Mesothelial cell of epicardium (in vitro differentiated cells): ENCODE measurements at places on chromosomes 12 and 14. TPM values are rescaled to one million over a fixed set of nuclear protein-coding genes. Genes with fewer than 3 reads are reported as not detected.

Gene IFT81
- 24.4 to 25.5 TPM (median 24.7 TPM) in 3 replicates for total RNA-seq

Gene RILPL1
- 40.9 to 49.5 TPM (median 45.4 TPM) in 3 replicates for total RNA-seq

Gene LRRC10
- total RNA-seq: not detected in 3 replicates

Gene SDSL
- total RNA-seq: 9.5 to 12.9 TPM (median 11.6 TPM) in 3 replicates

Gene MLH3
- 40.3 to 47.4 TPM (median 47.0 TPM) in 3 replicates for total RNA-seq

DNA sequence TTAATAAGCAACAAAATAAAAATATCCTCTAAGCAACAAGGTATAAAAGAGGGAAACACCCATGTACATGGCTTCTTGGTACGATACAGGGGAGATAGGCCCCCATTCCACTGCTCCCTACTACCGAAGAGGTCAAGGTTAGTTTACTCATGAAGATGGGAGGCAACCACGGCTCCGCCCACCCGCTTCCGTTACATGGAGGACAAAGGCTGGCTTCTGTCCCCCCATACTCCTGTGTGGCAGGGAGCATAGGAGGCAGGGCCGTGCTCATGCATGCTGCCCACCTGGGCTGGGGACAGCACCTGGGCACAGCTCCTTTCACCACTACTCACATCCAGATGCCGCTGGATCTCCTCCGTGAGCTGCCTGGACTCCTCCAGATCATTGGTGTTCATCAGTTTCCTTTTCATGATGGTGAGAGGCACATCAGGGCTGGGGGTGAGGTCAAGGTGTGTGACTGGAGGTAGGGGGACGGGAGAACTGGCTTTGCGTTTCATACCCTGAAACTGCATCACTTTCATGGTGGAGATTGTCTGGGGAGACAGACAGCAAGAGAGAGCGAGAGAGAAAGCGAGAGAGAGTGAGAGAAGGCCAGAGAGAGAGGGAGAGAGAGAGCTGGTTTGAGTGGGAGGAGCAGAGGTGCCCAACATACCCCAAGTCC, 39.0 kb downstream of the LGMN start:
- H3K4me3 ChIP-seq: no peak overlapping the region
- peaks cover 29% of the 10 kb centered on the region for H3K36me3 ChIP-seq
- peak overlapping the region; percentile 80 for H3K27ac ChIP-seq
- H3K27me3 ChIP-seq: no peaks in the 10 kb centered on the region

GRCh38 chr12:80655751-80656150, 51.7 kb upstream of the MYF6 start:
- peaks cover 1% of the 10 kb centered on the region for H3K27me3 ChIP-seq
- no peak for DNase-seq
- no peak overlapping the region for H3K4me3 ChIP-seq
- H3K36me3 ChIP-seq: no peaks in the 10 kb centered on the region
- no peak overlapping the region for H3K27ac ChIP-seq

- H3K4me1 ChIP-seq: peaks cover 7% of the 10 kb centered on the region
- no peak overlapping the region for H3K27ac ChIP-seq
- peaks cover 8% of the 10 kb centered on the region for H3K36me3 ChIP-seq
- no peaks in the 10 kb centered on the region for H3K27me3 ChIP-seq
- no peak for DNase-seq
These were observed 20.6 kb downstream of the P2RX4 start for GRCh38 chr12:121230538-121230907.

- no peaks in the 10 kb centered on the region for H3K36me3 ChIP-seq
- H3K27me3 ChIP-seq: peaks cover 13% of the 10 kb centered on the region
- H3K4me1 ChIP-seq: peaks cover 10% of the 10 kb centered on the region
- no peak for DNase-seq
These were observed 52.7 kb downstream of the CYP46A1 start for GRCh38 chr14:99736603-99737371.

GRCh38 chr12:27382171-27382795, 49.6 kb downstream of the BMAL2 start:
- no peaks in the 10 kb centered on the region for H3K27me3 ChIP-seq
- no peaks in the 10 kb centered on the region for H3K4me1 ChIP-seq
- H3K4me3 ChIP-seq: no peak overlapping the region

- no peaks in the 10 kb centered on the region for H3K27me3 ChIP-seq
- H3K4me1 ChIP-seq: peaks cover 8% of the 10 kb centered on the region
- H3K4me3 ChIP-seq: no peak overlapping the region
- H3K36me3 ChIP-seq: no peaks in the 10 kb centered on the region
These were observed 268.2 kb upstream of the GRIP1 start for GRCh38 chr12:66947119-66947518.

DNA sequence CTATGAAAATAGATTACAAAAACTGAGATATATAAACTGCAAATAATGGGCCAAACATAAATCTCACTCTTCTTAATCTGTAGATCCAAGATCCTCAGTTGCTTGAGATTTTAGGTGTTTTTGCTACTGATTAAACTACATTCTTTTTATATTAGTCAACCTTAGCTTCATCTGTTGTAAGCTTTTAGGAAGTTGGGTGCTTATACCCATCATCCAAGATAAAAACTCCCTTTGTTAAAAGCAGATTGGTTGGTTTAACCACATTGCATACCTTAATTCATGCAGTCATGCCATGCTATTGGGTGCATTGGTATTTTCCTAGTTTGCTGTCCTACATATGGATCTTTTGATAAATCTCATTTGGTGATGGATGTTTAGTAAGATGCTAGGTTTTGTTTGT, 46.2 kb upstream of the DIP2B start:
- no peak overlapping the region for H3K4me3 ChIP-seq
- peaks cover 43% of the 10 kb centered on the region for H3K36me3 ChIP-seq
- no peak for DNase-seq
- no peaks in the 10 kb centered on the region for H3K27me3 ChIP-seq

DNA sequence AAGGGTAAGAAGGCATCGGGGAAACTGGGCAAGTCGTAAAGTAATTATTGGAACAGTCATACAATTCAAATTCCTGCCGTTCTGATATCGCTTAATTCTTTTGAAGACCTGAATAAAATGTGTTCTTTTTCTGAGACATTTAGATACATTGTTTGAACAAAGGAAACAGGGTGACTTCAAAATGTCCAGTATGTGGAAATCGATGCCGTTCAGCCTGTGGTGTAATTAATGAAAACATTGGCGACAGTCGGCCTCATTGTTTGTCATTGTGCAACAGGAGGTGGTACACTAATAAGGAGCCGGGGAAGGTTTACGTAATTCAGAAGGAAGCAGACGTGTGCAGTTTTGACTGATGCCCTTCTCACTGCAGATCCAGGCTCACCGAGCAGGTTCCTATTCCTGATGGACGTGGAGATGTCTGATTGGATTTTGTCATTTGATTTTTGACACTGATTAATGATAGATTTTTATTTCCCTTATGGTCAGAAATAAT, 92.7 kb downstream of the BORCS5 start:
- DNase-seq: no peak
- H3K27me3 ChIP-seq: no peaks in the 10 kb centered on the region
- no peak overlapping the region for H3K27ac ChIP-seq
- no peaks in the 10 kb centered on the region for H3K36me3 ChIP-seq

DNA sequence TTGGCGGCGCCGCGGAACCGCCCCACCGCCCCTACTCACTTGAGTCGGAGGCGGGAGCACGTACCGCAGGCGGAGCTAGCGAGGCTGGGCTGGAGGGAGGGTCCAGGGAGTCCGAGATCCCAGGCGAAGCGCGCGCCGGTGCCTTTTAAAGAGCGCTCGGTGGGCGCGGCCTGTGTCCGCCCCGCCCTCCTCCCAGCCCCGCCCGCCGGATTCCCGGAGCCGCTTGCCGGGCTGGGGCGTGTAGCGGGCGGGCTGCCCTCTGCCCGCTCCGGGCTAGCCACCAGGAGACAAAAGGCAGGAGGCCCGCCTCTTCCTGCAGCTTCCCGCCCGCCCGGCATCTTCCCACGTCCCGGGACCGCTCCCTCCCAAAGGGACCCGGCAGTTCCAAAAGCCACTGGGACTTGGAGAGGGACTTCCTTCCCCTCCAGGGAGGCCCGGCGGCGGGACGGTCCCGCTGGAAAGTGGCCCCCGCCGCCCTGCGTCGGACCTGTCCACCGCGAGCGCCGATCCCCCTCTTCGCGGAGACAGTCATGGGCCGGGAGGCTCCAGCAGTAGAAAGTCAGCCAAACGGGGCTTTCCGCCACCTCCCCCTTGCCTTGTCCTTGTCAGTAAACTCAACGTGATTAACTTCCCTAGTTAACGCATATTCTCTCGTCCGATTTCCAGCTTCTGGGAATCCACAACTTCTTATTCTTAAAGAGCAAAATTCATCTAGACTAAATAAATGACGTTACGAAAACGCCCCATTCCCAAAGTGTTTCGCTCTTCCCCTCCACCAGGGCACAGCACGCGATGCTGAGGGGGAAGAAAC, at the start of gene CSRP2:
Gene CSRP2 (minus strand): TSS at position 121 of the 811 bp plus-strand sequence. CDS start 12,759 bp downstream, outside the sequence.
- DNase-seq: peak; percentile 88
- H3K36me3 ChIP-seq: no peaks in the 10 kb centered on the region
- H3K27me3 ChIP-seq: no peaks in the 10 kb centered on the region
- H3K4me3 ChIP-seq: peak within 1 kb of the TSS; percentile 91
- H3K27ac ChIP-seq: peak within 1 kb of the TSS; percentile 92
- peaks cover 56% of the 10 kb centered on the region for H3K4me1 ChIP-seq

- H3K27me3 ChIP-seq: peaks cover 24% of the 10 kb centered on the region
- peak overlapping the region; percentile 12 for H3K27ac ChIP-seq
- peaks cover 29% of the 10 kb centered on the region for H3K4me1 ChIP-seq
- peaks cover 13% of the 10 kb centered on the region for H3K36me3 ChIP-seq
These were observed 5.5 kb upstream of the NXPH4 start for GRCh38 chr12:57210926-57211692.

GRCh38 chr14:91977884-91978283, 30.4 kb upstream of the FBLN5 start:
- no peaks in the 10 kb centered on the region for H3K27me3 ChIP-seq
- no peak overlapping the region for H3K4me3 ChIP-seq
- no peaks in the 10 kb centered on the region for H3K4me1 ChIP-seq
- DNase-seq: no peak
- H3K27ac ChIP-seq: no peak overlapping the region
- H3K36me3 ChIP-seq: peaks cover 29% of the 10 kb centered on the region

GRCh38 chr12:162467-163307, 51.3 kb downstream of the SLC6A12 start:
- no peaks in the 10 kb centered on the region for H3K36me3 ChIP-seq
- peaks cover 23% of the 10 kb centered on the region for H3K4me1 ChIP-seq
- no peak overlapping the region for H3K27ac ChIP-seq
- DNase-seq: no peak

DNA sequence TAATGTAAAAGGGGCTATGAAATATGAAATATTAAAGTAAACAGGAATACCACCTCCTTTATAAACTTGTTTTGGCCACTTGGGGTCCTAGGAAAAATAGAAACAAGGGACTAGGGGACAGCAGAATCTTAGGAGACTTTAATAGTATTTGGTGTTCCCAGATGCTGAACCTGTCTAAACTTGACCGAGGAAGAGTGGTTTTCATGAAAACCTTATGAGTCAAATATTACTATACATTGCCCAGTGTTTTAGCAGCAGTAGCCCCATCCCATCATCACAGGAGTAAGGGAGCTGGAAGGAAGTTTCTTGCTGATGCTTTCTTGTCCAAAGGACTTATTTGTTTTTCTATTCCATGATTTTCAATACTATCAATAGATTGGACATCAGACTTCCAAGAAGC, 177.5 kb upstream of the CAND1 start:
- H3K4me3 ChIP-seq: no peak overlapping the region
- no peak overlapping the region for H3K27ac ChIP-seq

Gene SLC2A3
- total RNA-seq: 170 to 186 TPM (median 186 TPM) in 3 replicates

Gene NKX2-1
- not detected in 3 replicates for total RNA-seq

DNA sequence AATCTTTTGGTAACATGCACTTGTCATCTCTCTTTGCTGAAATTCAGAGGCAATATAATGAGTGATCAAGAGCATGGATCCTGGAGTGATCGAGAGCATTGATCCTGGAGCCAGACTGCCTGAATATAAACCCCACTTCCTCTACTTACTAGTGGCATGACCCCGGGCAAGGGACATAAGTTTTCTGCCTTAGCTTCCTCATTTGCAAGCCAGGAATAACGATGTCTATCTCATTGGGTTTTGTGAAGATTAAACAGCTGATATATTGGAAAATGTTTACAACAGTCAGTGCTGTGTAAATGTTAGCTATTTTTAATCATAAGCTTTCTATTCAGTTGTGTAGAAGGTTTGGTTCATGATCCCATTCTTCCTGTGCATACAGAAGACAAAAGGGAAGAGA, 2.4 kb upstream of the CSRNP2 start:
- DNase-seq: no peak
- no peak overlapping the region for H3K27ac ChIP-seq
- H3K4me1 ChIP-seq: peaks cover 22% of the 10 kb centered on the region

DNA sequence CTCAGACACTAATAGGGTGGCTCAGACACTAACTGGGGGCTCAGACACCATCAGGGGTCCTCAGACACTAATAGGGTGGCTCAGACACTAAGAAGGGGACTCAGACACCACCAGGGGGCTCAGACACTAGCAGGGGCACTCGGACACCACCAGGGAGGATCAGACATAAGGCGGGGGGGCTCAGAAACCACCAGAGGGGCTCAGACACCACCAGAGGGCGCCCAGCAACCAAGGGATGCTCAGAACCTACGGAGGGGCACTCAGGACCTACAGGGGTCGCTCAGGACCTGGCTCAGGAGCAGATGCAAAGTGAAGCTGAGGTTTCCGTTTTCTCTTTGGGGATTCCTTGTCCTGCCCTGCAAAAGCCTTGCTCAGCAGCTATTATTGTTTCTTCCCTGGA, 448.5 kb downstream of the TMEM121 start:
- H3K4me3 ChIP-seq: no peak overlapping the region
- H3K27ac ChIP-seq: no peak overlapping the region
- peaks cover 3% of the 10 kb centered on the region for H3K36me3 ChIP-seq
- no peak for DNase-seq
- H3K27me3 ChIP-seq: no peaks in the 10 kb centered on the region

- H3K36me3 ChIP-seq: no peaks in the 10 kb centered on the region
- peaks cover 97% of the 10 kb centered on the region for H3K27me3 ChIP-seq
- H3K4me1 ChIP-seq: peaks cover 4% of the 10 kb centered on the region
- no peak overlapping the region for H3K27ac ChIP-seq
- no peak for DNase-seq
These were observed 4.3 kb upstream of the OTX2 start for GRCh38 chr14:56814519-56814959.

GRCh38 chr12:2691345-2692071, 103.3 kb upstream of the FKBP4 start:
- peaks cover 20% of the 10 kb centered on the region for H3K4me1 ChIP-seq
- DNase-seq: no peak
- H3K4me3 ChIP-seq: peak overlapping the region; percentile 85
- peak overlapping the region; percentile 81 for H3K27ac ChIP-seq
- peaks cover 9% of the 10 kb centered on the region for H3K27me3 ChIP-seq

- no peaks in the 10 kb centered on the region for H3K36me3 ChIP-seq
- no peak for DNase-seq
- H3K4me1 ChIP-seq: no peaks in the 10 kb centered on the region
- H3K27me3 ChIP-seq: peaks cover 38% of the 10 kb centered on the region
These were observed 17.7 kb upstream of the SFSWAP start for GRCh38 chr12:131693149-131693548.

DNA sequence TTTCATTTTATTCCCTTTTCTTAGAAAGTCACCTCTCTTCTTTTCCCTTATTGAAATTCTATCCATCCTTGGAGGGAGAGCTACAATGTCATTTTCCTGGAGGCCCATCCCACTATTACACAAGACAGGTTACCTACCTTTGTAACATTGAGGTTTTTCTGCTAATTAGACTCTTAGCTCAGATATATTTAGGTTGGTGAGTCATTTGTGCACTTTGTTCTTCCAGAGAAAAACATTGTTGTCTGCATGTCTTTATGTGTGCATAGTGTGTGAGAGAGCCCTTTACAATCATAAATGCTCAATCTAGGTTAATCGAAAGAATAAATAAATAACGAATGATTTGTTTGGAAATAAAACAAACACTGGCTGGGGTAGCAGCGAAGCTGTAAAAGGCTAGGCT, 191.8 kb downstream of the DACT1 start:
- DNase-seq: no peak
- H3K4me3 ChIP-seq: no peak overlapping the region
- H3K27ac ChIP-seq: no peak overlapping the region
- H3K27me3 ChIP-seq: no peaks in the 10 kb centered on the region
- no peaks in the 10 kb centered on the region for H3K36me3 ChIP-seq

Gene TAC3
- 0.31 to 0.47 TPM in 2 of 3 replicates, not detected in the other for total RNA-seq
